ENCODE measurements at places on chromosomes 5 and 9. TPM values are rescaled to one million over a fixed set of nuclear protein-coding genes. Genes with fewer than 3 reads are reported as not detected.

DNA sequence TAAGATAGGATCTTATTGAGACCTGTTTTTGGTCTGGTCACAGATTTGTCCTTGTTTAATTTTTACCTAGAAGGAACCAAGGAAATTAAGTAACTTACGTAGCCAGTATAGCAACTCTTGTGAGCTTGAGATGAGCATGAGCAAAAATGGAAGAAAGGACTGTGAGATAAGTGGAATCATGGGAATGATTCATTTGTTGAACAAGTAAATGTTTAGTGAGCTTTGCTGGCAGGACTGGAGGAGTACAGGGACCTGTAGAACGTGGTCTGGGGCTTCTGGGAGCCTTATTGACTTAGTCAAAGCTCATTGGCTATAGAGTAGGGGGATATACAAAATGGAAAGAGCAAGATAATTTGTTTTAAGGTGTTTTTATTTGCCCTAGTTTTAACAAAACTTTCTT is 3.0 kb downstream of the RAD23B start:
- DNase-seq: no peak

SPARC gene
- 2.3 TPM for total RNA-seq

ACSL6 gene
- total RNA-seq: 25.0 TPM

TRIM23 gene
- 5.0 TPM for total RNA-seq

DNA sequence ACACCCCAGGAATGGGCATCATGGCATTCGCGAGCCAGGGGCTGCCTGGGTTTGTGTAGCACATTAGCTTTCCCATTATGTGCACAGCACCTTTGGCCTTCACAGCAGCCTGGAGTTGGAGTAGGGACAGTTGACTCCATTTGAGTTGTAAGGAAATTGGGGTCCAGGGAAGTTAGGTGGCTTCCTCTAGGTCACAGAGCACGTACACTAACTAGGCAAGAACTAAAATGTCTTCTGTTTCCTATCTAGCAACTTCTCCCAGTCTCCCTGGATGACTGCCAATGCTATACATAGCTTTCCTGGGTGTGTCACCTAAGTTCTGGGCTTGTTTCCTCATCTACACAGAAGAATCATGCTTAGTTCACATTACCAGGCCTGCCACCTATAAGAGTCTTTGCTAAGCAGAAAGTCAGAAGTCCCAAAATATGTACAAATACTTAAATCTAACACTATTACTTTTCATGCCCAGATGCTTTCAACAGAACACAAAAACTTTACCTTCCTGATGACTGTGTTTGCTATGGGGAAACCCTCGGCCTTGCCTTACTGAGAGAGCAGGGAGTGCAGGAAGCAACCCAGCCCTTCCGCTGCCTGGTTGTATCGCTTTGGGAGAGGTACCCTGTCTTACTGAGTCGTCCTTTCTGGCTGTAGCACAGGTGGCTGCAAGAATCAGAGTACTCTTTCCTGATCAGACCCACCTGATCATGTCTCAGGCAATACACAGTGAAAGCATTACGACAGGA is 12.0 kb downstream of the MACROH2A1 start:
- no peak for DNase-seq

ECM2 gene
- total RNA-seq: not detected

DNA sequence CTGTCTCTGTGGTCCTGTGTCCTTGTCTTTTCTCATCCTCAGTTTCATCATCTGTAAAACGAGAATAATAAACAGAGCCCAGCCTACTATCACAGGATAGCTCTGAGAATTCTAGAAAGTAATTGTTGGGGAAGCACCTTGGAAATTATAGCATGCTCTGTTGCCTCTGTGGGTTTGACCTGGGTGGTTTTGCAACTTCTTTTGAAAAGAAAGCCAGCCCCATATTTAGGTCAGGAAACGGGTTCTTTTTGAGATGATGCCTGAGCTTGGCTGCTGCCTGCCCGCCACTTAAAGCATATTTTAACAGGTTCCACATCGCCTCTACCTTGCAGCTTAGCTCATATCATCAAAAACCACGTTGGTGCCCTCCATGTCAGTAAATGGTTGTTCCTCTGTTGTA is 111.1 kb downstream of the TLR4 start:
- DNase-seq: no peak

DDX31 gene
- total RNA-seq: 44.8 TPM

- DNase-seq: no peak
These were observed 150.4 kb upstream of the PCSK5 start for GRCh38 chr9:75739884-75740611.
